Activated CD8-positive, alpha-beta memory T cell treated with anti-CD3 and anti-CD28 coated beads for 4 hours (primary cell): ENCODE measurements at places on chromosomes 7 and 10.
A peak's percentile ranks its signal among the peaks of the same experiment; 100 is the strongest.

- DNase-seq: no peak
These were observed at the start of gene TRIM8 for GRCh38 chr10:102644066-102644645. TRIM8 (plus strand) TSS chr10:102644479; CDS start chr10:102644618, 139 bp downstream.

DNA sequence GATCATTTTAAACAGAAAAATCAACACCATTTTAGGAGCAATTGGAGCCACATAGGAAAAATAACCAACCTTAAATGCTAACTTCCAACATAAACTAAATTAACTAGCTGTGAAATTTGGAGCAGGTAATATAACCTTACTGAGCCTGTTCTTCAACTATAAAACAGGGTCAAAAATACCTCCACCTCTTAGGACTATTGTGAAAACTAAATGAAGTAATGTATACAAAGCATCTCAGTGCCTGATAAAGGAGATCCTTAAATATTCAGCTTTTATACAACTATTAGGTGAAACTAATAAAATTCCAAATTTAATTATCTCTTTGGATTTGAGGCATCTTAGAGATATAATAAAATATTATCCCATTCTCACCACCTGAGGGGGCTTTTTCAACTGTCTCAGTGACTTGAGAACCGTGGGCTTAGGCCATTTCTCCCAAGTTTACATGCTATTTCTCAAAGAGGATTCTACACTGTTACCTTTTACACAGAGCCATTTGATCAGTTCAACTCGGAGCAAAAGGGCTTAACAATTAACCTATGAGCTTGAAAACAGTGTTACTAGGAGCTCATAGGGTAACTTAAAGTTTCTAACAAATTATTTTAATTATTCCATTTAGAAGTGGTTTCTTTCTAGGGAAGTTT, 165.0 kb upstream of the ASAH2 start:
- DNase-seq: no peak

- peak; percentile 76 for DNase-seq
These were observed 277.6 kb downstream of the GATA3 start for GRCh38 chr10:8331896-8332729.

DNA sequence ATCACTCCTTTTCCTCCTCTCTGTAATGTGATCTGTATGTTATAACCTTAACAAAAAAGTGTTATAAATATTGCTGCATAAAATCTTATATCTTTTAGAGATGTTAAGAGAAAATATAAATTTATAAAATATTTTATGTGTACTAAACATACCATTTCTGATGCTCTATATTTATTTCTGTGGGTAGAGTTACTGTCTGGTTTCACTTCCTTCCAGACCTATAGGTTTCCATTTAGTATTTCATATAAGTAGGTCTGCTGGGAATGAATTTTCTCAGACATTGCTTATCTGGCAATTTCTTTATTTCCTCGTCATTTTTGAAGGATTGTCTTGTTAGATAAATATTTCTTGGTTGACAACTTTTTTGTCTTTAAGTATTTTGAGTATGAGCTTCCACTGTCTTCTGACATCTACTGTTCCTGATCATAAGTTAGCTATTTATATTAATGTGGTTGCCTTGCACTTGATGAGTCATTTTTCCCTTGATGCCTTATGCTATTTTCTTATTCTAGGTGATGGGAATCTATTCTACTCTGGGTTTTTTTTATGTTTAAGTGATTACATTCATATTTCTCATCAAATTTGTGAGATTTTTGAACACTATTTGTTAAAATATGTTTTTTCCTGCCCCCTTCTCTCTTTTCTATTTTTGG, 11.2 kb upstream of the THSD7A start:
- no peak for DNase-seq

- no peak for DNase-seq
These were observed 67.1 kb downstream of the CDK14 start for GRCh38 chr7:90663176-90663575.

- DNase-seq: no peak
These were observed 185.0 kb downstream of the HDAC9 start for GRCh38 chr7:18680576-18680975.

GRCh38 chr7:21962677-21963076, 17.0 kb upstream of the CDCA7L start:
- no peak for DNase-seq

DNA sequence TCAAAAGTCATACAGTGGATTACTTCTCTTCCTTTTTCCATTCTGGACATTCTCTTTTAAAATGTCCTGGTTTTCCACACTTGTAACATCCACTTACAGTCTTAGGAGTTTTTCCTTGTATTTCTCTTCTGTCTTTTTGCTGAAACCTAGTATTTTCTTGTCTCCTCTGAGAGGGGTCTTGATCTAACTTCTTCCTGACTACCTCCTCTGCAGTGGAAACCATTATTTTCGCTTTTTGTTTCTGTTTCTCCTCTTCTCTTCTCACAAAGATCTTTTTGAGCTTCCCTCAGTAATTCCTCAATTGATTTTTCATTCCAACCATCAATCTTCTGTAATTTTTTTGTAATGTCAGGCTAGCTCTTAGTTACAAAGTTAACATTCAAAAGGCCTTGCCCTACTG, 23.7 kb upstream of the ELOVL3 start:
- no peak for DNase-seq

DNA sequence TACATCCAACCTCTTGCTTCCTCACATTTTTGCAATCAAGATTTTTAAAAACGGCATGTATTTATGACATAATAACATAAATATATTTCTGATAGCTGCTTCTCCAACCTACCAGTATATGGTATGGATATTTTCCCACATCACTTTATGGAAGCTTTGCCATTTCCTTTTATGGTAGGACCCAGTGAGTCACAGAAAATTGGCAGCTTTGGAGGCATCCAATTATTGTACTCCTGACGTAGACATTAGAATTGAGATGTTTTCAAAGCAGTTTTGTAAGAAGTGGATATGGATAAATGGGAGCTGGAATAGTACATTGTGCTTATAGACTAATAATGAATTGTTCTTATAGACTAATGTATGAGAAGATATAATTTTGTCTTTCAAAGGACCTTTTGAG, 23.8 kb upstream of the BICC1 start:
- no peak for DNase-seq

- no peak for DNase-seq
These were observed 55.1 kb upstream of the FAM20C start for GRCh38 chr7:137094-137891.

DNA sequence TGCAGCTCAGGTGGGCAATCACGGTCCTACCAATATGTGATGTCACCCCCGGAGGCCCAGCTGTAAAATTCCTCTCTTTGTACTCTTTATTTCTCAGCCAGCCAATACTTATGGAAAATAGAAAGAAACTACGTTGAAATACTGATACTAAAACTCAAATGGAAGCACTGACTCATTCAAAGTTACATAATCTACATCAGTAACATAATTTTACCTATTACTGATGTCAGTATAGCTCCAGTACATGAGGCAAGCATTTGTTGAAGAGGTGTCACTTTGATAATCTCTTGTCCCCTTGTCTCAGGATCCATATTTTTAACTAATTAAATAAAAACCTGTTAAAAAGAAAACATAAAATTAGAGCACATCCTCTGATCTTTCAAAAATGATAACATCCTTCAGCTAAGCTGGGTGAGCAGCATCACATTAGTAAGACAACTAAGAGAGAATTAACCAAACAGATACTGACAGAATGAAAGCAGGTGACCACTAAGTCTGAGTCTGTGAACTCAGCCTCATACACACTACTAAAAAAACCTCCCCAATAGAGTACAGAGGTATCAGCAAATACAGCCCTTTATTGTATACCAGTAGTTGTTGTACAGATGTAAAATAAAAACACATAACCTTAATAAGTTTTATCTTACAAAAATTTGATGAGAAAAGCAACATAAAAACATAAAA, 17.6 kb downstream of the SLC25A40 start:
- no peak for DNase-seq

- no peak for DNase-seq
These were observed 16.8 kb downstream of the OCM2 start for GRCh38 chr7:97973206-97973658.

GRCh38 chr10:110802551-110803238, 69.0 kb upstream of the PDCD4 start:
- no peak for DNase-seq

DNA sequence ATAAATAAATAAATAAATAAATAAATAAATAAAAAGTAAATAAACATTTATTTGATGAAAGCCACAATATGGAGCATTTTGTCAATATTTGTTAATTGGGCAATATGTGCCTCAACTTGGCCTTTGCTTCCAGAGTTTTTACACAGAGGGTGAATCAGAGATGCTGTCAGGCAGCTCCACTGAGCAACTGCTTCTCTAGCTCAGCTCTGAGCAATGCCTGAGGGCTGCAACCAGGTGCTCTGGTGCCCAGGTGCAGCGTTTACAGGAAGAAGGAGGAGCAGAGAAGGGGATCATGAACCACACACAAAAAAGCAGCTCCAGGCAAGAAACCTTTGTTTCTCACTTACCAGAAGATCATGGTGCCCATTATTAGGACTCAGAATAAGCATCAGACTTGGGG, 876.2 kb upstream of the AUTS2 start:
- DNase-seq: no peak

DNA sequence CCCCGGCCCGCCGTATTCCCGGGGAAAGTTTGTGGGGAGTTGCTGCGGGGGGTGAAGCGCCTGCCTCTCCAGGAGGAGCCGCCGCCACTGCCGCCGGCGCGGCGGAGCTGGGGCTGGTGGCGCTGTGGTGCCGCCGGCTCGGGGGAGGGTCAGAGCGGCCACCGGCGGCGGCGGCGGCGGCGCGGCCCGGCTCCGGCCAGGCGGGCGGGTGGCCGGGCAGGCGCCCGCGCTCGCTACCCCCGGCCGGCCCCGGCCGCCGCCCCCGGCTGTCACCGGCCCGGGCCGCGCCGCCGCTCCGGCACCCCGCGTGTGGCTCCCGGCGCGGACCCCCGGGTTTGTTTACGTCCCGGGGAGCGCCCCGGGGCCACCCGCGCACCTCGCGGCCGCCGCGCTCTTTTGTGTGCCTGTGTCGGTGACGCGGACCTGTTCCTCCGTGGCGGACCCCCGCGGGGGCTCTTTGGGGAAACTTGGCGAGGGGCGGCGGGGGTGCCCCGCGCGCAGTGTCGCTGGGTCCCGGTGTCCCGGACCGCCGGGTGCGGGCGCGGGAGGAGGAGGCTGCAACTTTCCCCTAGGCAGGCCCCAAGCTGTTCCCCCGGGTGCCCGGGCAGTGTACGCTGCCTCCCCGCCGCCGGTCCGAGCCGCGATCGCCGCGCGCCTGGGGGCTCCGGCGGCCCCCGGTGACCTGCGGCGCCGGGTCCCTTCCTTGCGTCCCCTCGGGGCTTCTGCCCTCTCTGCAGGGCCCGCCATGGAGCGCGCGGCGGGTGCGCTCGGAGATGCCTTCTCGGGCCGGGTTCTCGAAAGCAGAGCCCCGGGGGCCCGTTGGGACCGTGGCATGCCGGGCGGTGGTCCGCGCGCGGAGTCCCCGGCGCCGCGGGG, 593 bp upstream of the CUX1 start:
- no peak for DNase-seq

GRCh38 chr7:131934452-131934851, 378.0 kb upstream of the PODXL start:
- no peak for DNase-seq

- DNase-seq: no peak
These were observed 22.6 kb downstream of the CSGALNACT2 start for GRCh38 chr10:43160921-43161255.

GRCh38 chr7:124276005-124276622, 243.2 kb upstream of the TMEM229A start:
- DNase-seq: no peak

DNA sequence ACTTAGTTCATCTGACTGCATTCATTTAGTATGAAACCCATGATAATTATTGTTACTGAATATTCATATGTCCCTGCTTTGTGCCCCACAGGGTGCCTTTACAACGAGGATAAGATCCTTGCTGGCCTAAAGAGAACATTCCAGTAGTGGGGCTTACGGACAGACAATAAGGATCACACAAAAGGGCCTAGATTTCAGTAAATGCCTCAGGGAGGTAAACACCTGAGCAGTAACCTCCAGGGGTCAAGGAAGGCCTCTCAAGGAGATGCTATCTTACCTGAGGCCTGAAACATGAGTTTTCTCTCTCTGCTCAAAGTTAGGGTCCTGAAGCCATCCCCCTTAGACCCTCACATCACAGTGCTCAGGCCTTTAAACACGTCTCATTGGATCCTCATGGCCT, 228.7 kb downstream of the TCF7L2 start:
- DNase-seq: no peak

DNA sequence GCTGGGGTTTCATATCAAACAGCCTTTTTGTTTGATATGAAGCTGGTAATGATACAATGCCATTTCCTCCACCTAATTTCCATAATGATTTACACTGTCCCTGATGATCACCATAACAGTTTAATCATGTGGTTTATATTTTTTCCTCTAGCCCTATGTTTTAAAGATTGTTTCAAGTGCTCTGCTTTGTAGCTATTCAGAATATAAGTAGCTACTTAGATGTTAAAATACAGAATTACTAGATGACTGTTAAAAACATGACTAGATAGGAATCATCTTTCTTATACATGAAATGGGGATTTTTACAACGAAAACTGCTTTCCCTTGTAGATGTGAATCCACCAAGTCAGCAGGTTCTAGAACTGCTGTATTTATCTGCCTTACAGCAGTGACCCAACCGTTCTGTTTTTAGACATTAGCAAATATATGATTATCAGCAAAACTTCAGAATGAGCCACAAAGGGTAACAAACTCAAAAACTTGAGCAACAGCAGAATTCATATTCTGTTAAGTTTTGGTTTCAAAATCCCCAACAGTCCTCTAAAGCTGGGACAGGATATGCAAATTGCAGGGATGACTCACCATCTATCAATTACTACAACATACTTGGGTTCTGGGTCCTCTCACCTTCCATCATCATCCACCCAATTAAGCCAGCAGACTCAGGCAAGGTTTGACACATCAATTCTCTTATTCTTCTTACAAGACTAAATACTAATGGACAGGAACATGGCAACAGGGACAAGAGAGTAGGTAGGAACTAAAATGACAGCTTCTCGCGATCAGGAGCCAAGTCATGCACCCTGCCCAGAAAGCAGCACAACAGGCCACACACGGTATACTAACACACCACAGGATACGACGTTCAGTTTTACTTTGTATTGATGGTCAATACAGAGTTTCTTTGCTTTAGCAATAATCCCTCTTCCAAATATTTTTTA, 83.9 kb downstream of the PIP4K2A start:
- DNase-seq: no peak

- no peak for DNase-seq
These were observed 66.9 kb downstream of the CABCOCO1 start for GRCh38 chr10:61729596-61729995.

DNA sequence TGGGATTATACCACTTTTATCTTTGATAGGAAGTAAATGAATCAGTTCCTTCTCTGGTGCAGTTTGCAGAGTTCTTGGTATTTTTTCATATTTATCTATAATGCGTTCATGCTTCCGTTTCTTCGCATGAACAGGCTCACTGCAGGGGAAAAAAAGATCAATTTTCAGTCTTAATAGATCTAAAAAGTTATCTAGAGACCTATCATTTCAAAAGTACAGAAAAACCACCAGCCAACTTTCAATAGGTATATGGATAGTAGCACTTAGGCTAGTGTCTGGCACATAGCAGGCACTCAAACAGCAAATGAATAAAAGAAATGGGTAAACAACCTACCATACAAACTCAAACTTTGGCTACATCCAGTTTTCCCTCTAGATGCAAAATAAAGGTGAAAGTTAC, 5.5 kb downstream of the NOC3L start:
- DNase-seq: no peak
